ENCODE measurements at places on chromosomes 7 and 10. TPM values are rescaled to one million over a fixed set of nuclear protein-coding genes. Genes with fewer than 3 reads are reported as not detected.

Gene ERVW-1
- total RNA-seq = not detected

Gene TMEM130
- total RNA-seq = not detected

Gene CPVL
- total RNA-seq = 50.6 TPM

Gene C10orf53
- not detected for total RNA-seq

Gene PRSS37
- total RNA-seq = not detected

Gene ANKRD1
- 2,249 TPM for total RNA-seq

Gene NPY
- not detected for total RNA-seq

Gene SPDYE6
- not detected for total RNA-seq

Gene MPLKIP
- 17.8 TPM for total RNA-seq

Gene EVX1
- not detected for total RNA-seq

Gene ZNF365
- total RNA-seq = not detected

Gene CLRN3
- total RNA-seq = not detected

Measured in Right ventricle myocardium inferior (tissue), 1 donor.